ENCODE measurements at places on chromosomes 4 and X. TPM values are rescaled to one million over a fixed set of nuclear protein-coding genes. Genes with fewer than 3 reads are reported as not detected.

DNA sequence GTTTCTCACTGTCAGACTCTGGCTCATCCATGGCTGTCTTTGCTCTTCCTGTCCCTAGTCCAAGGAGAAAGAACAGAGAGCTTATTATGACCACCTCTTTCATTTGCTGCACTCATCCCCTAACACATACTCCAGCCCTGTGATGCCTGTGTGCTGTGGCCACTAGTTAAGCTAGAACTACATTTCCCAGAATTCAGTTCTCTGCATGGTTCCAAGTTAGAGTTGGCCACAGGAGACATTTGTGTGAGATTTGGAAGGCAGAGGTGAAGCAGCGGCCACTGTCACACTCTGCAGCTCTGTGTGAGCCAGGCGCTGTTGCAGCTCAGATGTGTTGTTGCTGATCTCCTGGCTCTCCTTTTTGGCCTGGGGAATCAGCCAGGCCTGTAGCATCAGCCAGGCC lies 188.2 kb upstream of the ATP6AP2 start:
- no peak overlapping the region for H3K4me3 ChIP-seq
- no peaks in the 10 kb centered on the region for H3K36me3 ChIP-seq
- no peaks in the 10 kb centered on the region for H3K4me1 ChIP-seq
- no peak overlapping the region for H3K27ac ChIP-seq
- DNase-seq = no peak

GRCh38 chr4:112519689-112520597 lies 4.0 kb upstream of the NEUROG2 start:
- no peak overlapping the region for H3K4me3 ChIP-seq
- peak; percentile 23 for DNase-seq
- H3K36me3 ChIP-seq = peaks cover 3% of the 10 kb centered on the region
- H3K4me1 ChIP-seq = peaks cover 52% of the 10 kb centered on the region
- peaks cover 81% of the 10 kb centered on the region for H3K27me3 ChIP-seq
- H3K27ac ChIP-seq = no peak overlapping the region

GRCh38 chr4:186068581-186069348 lies at the start of gene TLR3:
Gene TLR3 (plus strand): TSS chr4:186069156. CDS start chr4:186076620, 7,464 bp downstream.
- peak within 1 kb of the TSS; percentile 54 for H3K4me3 ChIP-seq
- no peak within 1 kb of the TSS for H3K27ac ChIP-seq
- peaks cover 15% of the 10 kb centered on the region for H3K4me1 ChIP-seq
- H3K36me3 ChIP-seq = no peaks in the 10 kb centered on the region

- H3K4me3 ChIP-seq = no peak overlapping the region
- no peaks in the 10 kb centered on the region for H3K36me3 ChIP-seq
- DNase-seq = no peak
- H3K27ac ChIP-seq = no peak overlapping the region
- no peaks in the 10 kb centered on the region for H3K4me1 ChIP-seq
- no peaks in the 10 kb centered on the region for H3K27me3 ChIP-seq
These were observed 460.9 kb downstream of the GABRG1 start for GRCh38 chr4:45663003-45663402.

DNA sequence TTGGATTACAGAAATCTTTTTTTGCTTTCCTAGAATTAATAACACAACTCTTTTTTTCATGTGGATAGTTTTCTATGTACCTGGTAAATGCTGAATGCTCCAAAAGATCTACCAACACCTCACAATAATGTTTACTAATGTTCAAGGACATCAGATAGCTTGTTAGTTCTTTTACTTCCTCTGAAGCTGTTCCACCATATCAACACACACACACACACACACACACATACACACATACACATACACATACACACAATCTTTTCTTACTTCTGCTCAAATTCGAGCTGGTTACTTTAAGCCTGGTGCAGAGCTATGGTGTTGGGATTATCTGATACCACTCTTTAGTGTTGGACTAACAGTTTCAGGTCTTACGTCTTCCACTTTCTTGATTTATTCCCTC lies 28.3 kb upstream of the TMPRSS11D start:
- H3K4me3 ChIP-seq = no peak overlapping the region
- no peaks in the 10 kb centered on the region for H3K36me3 ChIP-seq
- no peak for DNase-seq
- H3K27ac ChIP-seq = no peak overlapping the region

The SORBS2 gene
- total RNA-seq = not detected

DNA sequence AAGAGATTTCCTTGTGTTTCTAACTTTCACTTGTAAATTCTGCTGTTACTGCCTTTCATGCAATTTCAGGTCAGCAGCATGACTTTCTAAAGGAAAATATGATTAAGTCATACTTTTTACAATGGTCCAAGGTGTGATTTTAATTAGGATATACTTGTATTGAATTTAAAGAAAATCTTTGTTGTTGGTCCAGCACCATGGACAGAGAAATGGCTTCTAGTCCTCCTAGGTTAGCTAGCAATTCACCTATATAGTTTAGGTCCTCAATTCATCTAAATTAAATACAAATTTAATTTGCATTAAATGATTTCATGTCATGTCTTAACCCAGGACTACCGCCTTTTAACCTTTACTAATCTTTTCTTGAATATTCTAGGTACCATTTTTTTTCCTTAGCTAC lies 304.9 kb upstream of the RPS6KA3 start:
- no peak overlapping the region for H3K4me3 ChIP-seq
- DNase-seq = no peak
- H3K27ac ChIP-seq = no peak overlapping the region
- H3K27me3 ChIP-seq = no peaks in the 10 kb centered on the region
- no peaks in the 10 kb centered on the region for H3K36me3 ChIP-seq

GRCh38 chrX:44580466-44580865 lies 37.8 kb upstream of the FUNDC1 start:
- H3K4me1 ChIP-seq = no peaks in the 10 kb centered on the region
- no peaks in the 10 kb centered on the region for H3K36me3 ChIP-seq
- no peaks in the 10 kb centered on the region for H3K27me3 ChIP-seq
- H3K27ac ChIP-seq = no peak overlapping the region
- no peak overlapping the region for H3K4me3 ChIP-seq

DNA sequence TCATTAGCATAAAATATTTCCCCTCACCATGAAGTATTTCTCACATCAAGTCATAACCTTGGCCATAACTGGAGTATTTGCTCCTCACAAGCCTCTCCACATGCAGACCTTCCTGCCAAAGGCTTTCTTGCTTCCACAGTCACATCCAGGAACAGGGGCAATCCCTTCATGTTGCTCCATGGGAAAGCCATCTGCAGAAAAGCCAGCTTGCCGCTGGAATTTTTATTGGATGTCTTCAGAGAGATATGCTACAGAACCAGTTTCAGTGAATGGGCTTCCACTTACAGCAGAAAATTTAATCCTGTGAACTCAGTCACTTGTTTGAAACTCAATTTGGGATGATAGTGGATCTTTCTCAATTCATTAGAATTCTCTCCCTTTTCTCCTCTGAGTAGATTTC lies 3.2 kb upstream of the CDKN2AIP start:
- no peak for DNase-seq
- no peaks in the 10 kb centered on the region for H3K27me3 ChIP-seq
- peaks cover 11% of the 10 kb centered on the region for H3K36me3 ChIP-seq
- H3K4me1 ChIP-seq = peaks cover 21% of the 10 kb centered on the region
- no peak overlapping the region for H3K4me3 ChIP-seq

- H3K27ac ChIP-seq = no peak overlapping the region
- H3K27me3 ChIP-seq = peaks cover 24% of the 10 kb centered on the region
- H3K4me3 ChIP-seq = no peak overlapping the region
- H3K4me1 ChIP-seq = peaks cover 8% of the 10 kb centered on the region
These were observed 787 bp upstream of the TMSB15A start for GRCh38 chrX:102517326-102517725.

The PNMA3 gene
- 1.2 TPM for total RNA-seq

The CFAP47 gene
- total RNA-seq = not detected

DNA sequence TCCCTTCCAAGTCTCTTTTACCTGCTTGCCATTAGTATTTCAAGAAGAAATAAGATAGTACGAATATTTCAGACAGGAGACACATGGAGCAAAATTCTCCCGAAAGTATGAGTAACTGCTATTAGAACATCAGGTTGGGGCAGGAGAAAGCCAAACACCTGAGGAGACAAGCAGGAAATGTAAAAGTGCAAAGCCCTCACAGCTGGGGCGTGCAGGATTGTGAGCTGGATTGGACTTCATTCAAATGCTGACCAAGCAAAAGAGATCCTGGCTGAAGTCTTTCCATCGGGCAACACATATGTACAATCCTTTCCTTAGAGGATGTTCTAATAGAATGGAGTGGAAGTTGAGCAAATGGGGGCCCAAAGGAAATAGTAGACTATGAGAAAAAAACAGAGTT lies 76.8 kb downstream of the DTHD1 start:
- H3K27ac ChIP-seq = no peak overlapping the region
- H3K36me3 ChIP-seq = no peaks in the 10 kb centered on the region
- H3K4me3 ChIP-seq = no peak overlapping the region
- H3K27me3 ChIP-seq = no peaks in the 10 kb centered on the region
- no peaks in the 10 kb centered on the region for H3K4me1 ChIP-seq

- no peak overlapping the region for H3K4me3 ChIP-seq
- H3K27me3 ChIP-seq = peaks cover 7% of the 10 kb centered on the region
- no peak overlapping the region for H3K27ac ChIP-seq
These were observed 40.0 kb downstream of the TMEM144 start for GRCh38 chr4:158250321-158250720.

The RBBP7 gene
- total RNA-seq = 216 TPM

DNA sequence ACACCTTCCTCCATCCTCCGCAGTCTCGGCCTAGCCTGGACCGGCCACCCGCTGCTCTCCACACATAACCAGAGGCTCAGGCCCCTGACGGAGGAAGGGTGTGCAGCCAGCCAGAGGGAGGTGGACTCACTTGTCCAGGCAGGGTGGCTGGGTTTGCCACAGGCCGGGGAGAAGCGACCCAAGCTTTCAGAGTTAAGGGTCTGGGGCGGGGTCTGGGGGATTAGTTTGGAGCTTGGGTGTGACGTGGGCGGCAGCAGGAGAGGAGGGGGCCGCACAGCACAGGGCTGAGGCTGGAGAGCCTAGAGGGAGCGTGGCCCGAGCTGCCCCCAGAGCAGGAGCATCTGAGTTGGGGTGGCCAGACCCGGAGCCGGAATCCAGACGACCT lies 22.4 kb upstream of the CPLX1 start:
- no peak overlapping the region for H3K27ac ChIP-seq
- H3K27me3 ChIP-seq = no peaks in the 10 kb centered on the region
- H3K4me1 ChIP-seq = no peaks in the 10 kb centered on the region
- H3K36me3 ChIP-seq = peaks cover 16% of the 10 kb centered on the region
- no peak for DNase-seq
- H3K4me3 ChIP-seq = no peak overlapping the region

- no peaks in the 10 kb centered on the region for H3K4me1 ChIP-seq
- H3K36me3 ChIP-seq = no peaks in the 10 kb centered on the region
- H3K27ac ChIP-seq = no peak overlapping the region
- no peaks in the 10 kb centered on the region for H3K27me3 ChIP-seq
These were observed 230.4 kb upstream of the PPP1R2C start for GRCh38 chrX:43008356-43008755.

The RS1 gene
- total RNA-seq = not detected

The AFF2 gene
- total RNA-seq = 0.36 TPM

GRCh38 chr4:121220698-121221097 lies 56.6 kb upstream of the TNIP3 start:
- peaks cover 8% of the 10 kb centered on the region for H3K36me3 ChIP-seq
- no peak overlapping the region for H3K4me3 ChIP-seq
- no peaks in the 10 kb centered on the region for H3K27me3 ChIP-seq
- peak overlapping the region; percentile 61 for H3K27ac ChIP-seq

GRCh38 chr4:152342293-152342692 lies 193.6 kb downstream of the FBXW7 start:
- no peak overlapping the region for H3K27ac ChIP-seq
- no peak overlapping the region for H3K4me3 ChIP-seq
- no peaks in the 10 kb centered on the region for H3K27me3 ChIP-seq

DNA sequence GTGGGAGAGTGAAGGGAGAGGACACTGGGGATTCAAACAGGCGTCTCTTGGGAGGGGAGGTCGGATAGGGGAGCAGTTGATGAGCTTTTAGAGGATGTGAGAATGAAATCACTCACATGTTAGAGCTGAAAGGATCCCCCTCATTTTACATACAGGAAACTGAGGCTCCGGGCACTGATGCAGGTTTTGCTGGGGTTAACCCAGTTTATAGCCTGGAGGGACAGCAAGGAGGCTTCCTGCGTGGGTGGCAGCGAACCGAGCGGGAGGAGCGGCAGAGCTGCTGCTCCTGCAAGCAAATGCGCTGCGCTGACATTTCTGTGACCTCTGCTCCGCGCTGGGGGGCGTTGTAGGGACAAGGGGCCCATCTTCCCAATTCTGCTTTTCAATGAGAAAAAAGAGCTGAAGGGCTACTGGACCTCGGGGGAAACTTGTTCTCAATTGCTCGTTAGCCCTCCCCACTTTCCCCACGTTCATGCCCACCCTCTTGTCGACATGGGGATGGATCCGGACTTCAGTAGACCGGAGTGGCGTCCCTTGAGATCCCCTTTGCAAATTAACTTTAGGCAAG lies 1.2 kb upstream of the NEUROG2 start:
- DNase-seq = peak; percentile 46
- H3K27ac ChIP-seq = no peak overlapping the region
- H3K4me1 ChIP-seq = peaks cover 47% of the 10 kb centered on the region
- peak overlapping the region; percentile 64 for H3K4me3 ChIP-seq
- H3K36me3 ChIP-seq = no peaks in the 10 kb centered on the region

- H3K4me1 ChIP-seq = peaks cover 69% of the 10 kb centered on the region
- no peaks in the 10 kb centered on the region for H3K27me3 ChIP-seq
- no peak for DNase-seq
- H3K27ac ChIP-seq = no peak overlapping the region
- peaks cover 19% of the 10 kb centered on the region for H3K36me3 ChIP-seq
These were observed 15.9 kb downstream of the ADD1 start for GRCh38 chr4:2859514-2859913.

- DNase-seq = no peak
- H3K27ac ChIP-seq = no peak overlapping the region
- H3K36me3 ChIP-seq = no peaks in the 10 kb centered on the region
- no peaks in the 10 kb centered on the region for H3K27me3 ChIP-seq
These were observed 242.9 kb downstream of the IQCM start for GRCh38 chr4:149572716-149573115.

DNA sequence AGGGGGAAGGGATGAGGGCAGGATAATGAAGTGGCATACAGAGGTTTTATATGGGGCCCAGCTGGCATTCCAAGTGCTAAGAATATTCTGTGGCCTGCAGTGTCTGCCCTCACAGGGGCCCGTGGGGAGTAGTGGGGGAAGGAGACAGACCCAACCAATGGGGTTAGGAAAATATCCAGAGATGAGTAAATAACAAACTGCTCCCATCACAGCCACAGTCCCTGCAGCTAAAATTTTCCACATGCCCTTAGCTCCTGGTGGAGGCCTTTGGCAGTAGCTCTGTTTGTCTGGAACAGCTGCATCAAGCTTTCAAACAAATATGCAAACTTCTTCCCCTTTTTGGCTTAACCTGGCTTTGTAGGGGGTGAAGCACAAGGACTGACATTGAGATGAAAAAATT lies 3.1 kb downstream of the SRPX2 start:
- no peak overlapping the region for H3K27ac ChIP-seq
- H3K4me1 ChIP-seq = no peaks in the 10 kb centered on the region
- peaks cover 6% of the 10 kb centered on the region for H3K27me3 ChIP-seq
- H3K36me3 ChIP-seq = no peaks in the 10 kb centered on the region
- H3K4me3 ChIP-seq = no peak overlapping the region

All from activated CD4-positive, alpha-beta memory T cell treated with anti-CD3 and anti-CD28 coated beads for 36 hours (primary cell).